ENCODE measurements at places on chromosomes 1 and 21.

GRCh38 chr1:172658871-172659453, at the start of gene FASLG:
TSS of gene FASLG (plus strand) at chr1:172659103. CDS start at chr1:172659202, 99 bp downstream.
- no peak for DNase-seq

- no peak for DNase-seq
These were observed 80.4 kb downstream of the NKAIN1 start for GRCh38 chr1:31159323-31159722.

GRCh38 chr1:166145499-166145898, 21.3 kb downstream of the FAM78B start:
- DNase-seq: no peak

DNA sequence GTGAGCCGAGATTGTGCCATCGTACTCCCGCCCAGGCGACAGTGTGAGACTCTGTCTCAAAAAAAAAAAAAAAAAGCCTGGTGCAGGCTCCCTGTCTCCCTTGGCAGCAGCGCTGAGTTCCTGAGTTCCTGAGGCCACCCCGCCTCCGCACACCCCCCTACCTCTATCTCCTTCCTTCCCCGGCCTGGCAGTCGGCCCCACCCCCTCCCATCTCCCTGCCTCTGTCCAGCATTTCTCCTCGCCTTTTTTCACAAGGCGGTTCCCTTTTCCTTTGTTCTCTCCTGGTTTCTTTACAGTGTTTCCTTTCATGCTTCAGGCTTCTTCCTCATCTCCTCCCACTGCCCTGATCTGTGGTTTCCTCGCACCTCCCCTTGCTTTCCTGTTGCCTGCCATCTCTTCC, 2.7 kb downstream of the RORC start:
- peak; percentile 58 for DNase-seq

Data from suppressor macrophage treated with lipopolysaccharide for 1 hour (primary cell).